ENCODE measurements at places on chromosomes 7 and 10. TPM values are rescaled to one million over a fixed set of nuclear protein-coding genes. Genes with fewer than 3 reads are reported as not detected.

Gene LRRC18
- not detected for polyA plus RNA-seq

Gene ZNF503
- polyA plus RNA-seq, result 12.7 TPM

Gene GPR85
- 0.15 TPM for polyA plus RNA-seq

Gene HOXA3
- 4.6 TPM for polyA plus RNA-seq

Gene SMO
- 3.1 TPM for polyA plus RNA-seq

Gene ASIC3
- polyA plus RNA-seq, result 2.8 TPM

Gene WDR37
- 7.5 TPM for polyA plus RNA-seq

Gene SPDYE2
- polyA plus RNA-seq, result not detected

All from adipose tissue (tissue), 3 donors.